ENCODE measurements at places on chromosomes 2 and 18.

GRCh38 chr18:3329471-3329870, 67.5 kb downstream of the MYL12B start:
- DNase-seq, result no peak

- DNase-seq, result no peak
Measured at GRCh38 chr18:62420151-62420512, 95.0 kb downstream of the TNFRSF11A start.

- DNase-seq, result no peak
Measured at GRCh38 chr2:25256488-25256875, 85.2 kb downstream of the DNMT3A start.

GRCh38 chr2:137123226-137123625, 357.9 kb downstream of the THSD7B start:
- no peak for DNase-seq

GRCh38 chr2:45690231-45690630, 38.8 kb downstream of the PRKCE start:
- no peak for DNase-seq

- no peak for DNase-seq
Measured at GRCh38 chr2:239163688-239164334, 237.0 kb downstream of the HDAC4 start.

GRCh38 chr18:49275448-49275847, 185.0 kb downstream of the DYM start:
- DNase-seq, result no peak

- DNase-seq, result no peak
Measured at GRCh38 chr2:231467016-231467545, 2.8 kb upstream of the NCL start.

GRCh38 chr18:25420077-25420825, 68.3 kb upstream of the ZNF521 start:
- no peak for DNase-seq

GRCh38 chr18:39199231-39199855, 1633.7 kb upstream of the CELF4 start:
- DNase-seq, result no peak

DNA sequence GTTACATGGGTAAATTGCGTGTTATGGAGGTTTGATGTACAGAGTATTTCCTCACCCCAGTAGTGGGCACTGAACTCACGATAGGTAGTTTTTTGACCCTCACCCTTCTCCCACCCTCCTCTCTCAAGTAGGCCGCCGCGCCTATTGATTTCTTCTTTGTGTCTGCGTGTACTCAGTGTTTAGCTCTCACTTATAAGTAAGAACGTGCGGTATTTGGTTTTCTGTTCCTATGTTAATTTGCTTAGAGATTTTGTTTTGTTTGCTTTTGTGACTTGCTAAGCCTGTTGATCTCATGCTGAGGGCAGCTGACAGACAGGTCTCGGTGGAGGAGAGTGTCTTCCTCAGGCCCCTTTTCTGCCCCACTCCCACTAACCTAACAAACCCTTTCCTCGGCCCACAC, 36.2 kb downstream of the ACOXL start:
- no peak for DNase-seq

- no peak for DNase-seq
Measured at GRCh38 chr2:96574364-96574763, 37.8 kb downstream of the ARID5A start.

- no peak for DNase-seq
Measured at GRCh38 chr2:227772197-227772661, 26.5 kb downstream of the SCYGR8 start.

DNA sequence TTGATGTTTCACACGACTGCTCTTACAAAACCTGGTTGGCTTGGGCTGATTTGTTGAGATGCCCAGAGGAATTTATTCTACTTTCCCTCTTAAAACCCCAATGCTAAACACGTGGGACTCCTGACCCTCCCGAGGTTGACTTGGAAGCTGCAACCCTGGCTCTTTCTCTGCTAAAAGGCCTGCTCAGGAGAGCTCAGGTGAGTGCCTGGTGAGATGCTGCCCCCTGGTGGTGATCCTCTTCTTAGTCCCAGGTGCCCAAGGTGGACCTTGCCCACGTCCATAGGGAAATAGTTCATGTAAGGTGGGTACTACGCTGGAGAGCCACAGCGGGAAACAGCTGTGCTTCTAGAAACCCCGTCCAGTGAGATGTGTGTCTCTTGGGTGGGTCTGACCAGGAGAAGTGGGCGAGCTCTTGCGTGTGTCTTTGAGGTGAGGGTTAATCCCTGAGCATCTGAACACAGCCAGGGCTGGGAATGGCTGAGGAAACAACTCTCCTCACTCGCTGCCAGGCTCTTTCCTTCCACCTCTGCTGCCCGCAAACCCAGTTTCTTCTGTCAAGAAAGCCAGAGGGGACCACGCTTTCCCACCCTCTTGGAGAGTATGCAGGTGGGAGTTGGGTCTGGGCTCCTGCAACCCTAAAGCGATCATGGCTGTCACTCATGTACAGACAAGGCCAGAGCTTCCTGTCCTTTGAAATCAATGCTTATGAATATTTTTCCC, 25.5 kb upstream of the PXDN start:
- no peak for DNase-seq

GRCh38 chr2:70381235-70381634, 79.4 kb upstream of the FAM136A start:
- no peak for DNase-seq

DNA sequence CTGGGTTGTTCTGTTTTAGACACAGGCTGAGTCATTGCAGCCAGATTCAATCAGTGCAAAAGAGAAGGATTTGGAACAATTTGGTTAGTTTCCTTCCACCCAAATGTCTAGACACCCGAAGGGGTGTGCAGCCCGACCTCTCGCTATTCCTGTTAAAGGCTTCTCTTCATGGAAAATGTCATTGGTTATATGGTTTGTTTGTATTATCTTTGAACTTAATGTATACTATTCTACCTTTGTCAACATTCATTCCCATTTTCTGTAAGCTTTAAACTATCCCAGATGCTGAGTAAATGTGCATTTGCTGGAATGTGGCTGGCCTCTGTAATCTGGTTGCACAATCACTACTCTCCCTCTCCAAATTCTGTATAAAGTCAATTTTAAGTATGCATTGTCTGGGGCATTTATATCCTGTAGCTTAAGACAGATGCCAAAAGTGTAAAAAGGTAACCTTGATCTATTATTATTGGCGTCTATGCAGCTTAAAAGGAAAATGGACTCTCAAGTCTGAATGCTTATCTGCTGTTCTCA, 80.4 kb upstream of the RND3 start:
- no peak for DNase-seq

DNA sequence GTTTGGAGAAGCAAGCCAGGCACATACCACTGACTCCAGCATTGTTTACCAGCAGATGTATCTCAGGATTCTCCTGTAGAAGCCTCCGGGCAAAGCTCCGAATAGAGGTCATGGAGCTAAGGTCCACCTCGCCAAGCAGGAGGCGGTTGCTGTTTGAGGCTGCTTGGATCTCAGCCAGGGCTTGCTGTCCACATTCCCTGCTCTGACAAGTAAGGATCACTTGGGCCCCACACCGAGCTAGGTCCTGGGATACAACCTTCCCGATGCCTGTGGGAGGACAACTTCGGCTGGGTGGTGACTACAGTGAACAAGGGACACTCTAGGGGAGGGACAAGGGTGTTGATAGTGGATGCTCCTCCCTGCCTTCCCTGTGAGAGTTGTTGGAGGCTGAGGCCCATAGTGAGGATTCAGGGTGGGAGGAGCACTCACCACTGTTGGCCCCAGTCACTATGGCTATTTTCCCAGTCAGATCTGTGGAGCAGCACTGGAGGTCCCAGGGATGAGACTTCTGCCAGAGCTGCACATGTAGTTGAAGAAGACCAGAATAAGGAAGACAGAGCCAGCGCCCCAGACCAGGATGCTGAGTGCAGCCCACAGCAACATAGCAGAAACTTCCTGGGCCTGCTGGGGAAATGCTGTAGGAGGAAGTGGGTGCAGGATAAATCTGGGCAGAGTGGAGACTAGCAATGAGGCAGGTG, 8.3 kb downstream of the C2orf81 start:
- DNase-seq, result no peak

GRCh38 chr2:121903037-121903689, 147.7 kb downstream of the TSN start:
- no peak for DNase-seq

DNA sequence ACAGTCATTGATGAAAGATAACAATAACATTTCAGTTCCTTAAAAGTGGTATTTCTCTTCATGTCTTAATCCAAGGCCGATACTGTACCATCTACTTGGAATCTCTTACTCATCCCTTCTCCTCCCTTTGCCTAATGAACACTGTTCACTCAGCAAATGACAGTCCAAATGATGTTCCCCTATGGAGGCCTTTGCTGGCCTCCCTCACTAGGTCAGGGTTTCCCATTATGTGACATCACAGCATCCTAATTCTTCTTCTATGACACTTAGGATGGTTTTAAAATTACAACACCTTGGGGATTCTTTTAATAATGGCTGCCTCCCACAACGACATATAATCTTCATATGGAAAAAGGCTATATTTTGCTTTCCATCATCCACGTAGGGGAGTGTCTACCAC, 747.7 kb downstream of the NRXN1 start:
- no peak for DNase-seq

DNA sequence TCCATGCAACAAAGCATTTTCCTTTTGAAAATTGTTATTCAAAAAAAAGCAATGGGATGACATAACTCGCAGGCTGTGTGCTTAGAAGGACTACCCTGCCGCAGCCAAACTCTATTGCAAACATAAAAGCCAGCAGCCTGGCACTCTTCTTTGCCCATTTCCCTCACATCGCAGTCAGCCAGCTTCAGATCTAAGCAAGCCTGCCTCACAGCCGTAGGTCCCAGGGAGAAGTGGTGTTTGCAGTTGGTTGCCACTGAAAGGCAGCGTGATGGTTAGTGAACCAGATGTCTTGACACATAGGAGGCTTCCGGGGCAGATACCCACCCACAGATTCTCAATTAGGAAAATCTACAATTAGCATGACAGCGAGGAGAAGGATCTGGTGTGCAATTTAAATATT, 655.2 kb downstream of the RNF144A start:
- DNase-seq, result no peak

DNA sequence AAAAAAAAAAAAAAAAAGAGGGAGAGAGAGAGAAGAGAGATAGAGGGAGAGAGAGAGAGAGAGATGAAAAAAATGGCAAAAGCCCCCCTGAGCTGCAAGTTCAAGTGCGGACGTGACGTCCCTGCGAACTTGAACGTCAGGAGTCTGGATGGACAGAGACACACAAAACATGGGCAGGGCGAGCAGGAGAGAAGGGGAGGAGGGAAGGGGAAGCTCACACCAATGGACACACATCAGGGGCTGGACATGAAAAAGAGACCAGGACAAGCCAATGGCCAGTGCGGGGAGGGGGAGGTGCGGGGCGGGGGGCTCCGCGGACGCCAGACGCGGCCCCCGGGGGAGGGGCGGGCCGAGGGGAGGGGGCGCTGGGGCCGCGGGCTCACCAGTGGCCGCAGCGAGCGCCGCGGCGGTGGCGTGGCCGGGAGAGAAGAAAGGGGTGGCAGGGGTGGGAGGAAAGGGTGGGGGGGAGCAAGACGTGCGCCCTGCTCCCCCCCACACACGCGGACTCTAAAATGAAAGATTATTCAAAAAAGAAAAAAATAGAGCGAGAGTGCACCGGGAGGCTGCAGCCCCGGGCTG, at the start of gene BCL11A:
TSS of gene BCL11A (minus strand) at position 160 of the 579 bp plus-strand sequence. CDS start 384 bp downstream, outside the sequence.
- no peak for DNase-seq

DNA sequence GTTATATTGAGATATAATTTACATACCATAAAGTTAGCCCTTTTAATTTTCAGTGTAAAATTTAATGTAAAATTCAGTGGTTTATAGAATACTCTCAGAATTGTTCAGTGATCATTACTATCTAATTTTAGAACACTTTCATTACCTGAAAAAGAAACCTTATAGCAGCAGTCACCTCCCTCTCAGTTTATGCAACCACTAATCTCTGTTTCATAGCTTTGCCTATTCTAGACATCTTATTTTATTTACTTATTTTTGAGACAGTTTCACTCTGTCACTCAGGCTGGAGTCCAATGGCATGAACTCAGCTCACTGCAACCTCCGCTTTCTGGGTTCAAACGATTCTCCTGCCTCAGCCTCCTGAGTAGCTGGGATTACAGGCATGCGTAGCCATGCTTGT, 479.6 kb downstream of the DPP10 start:
- DNase-seq, result no peak

GRCh38 chr18:64806691-64807090, 657.8 kb upstream of the LINC00305 start:
- DNase-seq, result no peak

DNA sequence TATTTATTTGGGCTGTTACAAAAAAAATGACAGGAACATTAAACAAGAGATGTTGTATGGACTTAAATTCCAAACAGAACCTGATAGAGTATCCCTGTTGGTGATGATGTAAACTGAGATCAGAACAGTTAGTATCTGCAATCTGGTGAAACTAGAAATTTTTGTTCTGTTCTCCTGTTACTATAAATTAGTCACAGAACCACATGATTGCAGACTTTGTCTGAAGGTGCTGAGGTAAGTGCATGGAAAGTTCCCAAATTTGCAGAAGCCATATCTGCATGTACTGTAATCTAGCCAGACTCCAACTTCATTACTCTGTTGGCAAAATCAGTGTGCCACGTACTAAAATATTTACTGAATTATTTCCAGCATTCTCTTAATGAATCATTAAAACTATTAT, 516.3 kb upstream of the FSIP2 start:
- no peak for DNase-seq

DNA sequence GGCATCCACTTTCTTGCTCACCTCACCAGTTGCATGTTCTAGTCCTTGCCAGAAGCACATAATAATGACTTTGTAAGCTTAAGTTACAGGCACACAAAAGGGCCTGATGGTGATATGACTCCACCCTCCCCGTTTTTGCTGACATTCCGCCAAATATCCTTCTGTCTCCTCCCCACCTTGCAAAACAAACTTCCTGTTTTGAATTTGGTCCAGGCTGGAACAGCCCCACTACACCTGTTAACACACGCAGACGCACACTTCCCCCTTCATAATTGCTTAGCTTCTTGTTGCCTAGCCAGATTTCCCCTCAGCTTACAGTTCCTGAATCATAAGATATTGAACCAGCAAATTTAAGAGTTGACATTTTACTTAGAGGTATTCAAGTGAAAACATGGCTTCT, at the start of gene MGAT5:
TSS of gene MGAT5 (plus strand) at position 269 of the 400 bp plus-strand sequence. CDS start 332 bp downstream, outside the sequence.
- no peak for DNase-seq

DNA sequence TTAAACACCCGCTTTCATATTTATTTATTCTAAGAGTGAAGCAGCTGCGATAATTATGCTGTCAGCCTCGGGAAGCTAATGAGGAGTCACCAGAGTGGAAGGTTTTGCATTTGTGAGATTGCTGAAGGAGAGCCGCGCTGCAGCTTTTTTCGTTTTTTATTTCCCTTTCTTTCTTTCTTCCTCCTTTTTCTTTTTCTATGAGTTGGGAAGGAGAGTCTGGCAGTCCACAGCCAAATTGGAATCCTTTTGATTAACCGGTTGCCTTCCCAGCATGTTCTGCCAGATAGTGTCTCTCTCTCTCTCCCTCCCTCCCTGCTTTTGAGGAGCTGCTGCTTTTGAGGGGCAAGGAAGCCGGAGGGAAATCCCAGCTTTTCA, 82.1 kb downstream of the CDK15 start:
- DNase-seq, result no peak

Data from caudate nucleus (tissue), 63 donors.